ENCODE measurements at places on chromosomes 2 and 18.
A peak's percentile ranks its signal among the peaks of the same experiment; 100 is the strongest.

DNA sequence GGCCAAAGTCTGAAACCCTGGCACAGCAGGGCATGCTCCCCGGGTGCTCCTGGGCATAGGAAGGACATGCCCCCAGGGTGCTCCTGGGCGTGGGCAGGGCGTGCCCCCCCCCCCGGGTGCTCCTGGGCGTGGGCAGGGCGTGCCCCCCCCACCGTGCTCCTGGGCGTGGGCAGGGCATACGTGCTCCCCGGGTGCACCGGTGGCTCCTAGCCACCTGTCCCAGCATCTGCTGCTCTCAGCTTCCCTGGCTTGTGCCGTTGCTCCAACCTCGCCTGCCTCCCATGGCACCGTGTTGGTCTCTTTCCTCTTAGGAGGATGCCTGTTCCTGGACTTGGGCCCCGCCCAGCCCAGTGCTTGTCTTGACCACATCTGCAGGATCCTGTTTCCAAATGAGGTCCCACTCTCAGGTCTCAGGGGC, 95.6 kb upstream of the CTDP1 start:
- no peak for DNase-seq

DNA sequence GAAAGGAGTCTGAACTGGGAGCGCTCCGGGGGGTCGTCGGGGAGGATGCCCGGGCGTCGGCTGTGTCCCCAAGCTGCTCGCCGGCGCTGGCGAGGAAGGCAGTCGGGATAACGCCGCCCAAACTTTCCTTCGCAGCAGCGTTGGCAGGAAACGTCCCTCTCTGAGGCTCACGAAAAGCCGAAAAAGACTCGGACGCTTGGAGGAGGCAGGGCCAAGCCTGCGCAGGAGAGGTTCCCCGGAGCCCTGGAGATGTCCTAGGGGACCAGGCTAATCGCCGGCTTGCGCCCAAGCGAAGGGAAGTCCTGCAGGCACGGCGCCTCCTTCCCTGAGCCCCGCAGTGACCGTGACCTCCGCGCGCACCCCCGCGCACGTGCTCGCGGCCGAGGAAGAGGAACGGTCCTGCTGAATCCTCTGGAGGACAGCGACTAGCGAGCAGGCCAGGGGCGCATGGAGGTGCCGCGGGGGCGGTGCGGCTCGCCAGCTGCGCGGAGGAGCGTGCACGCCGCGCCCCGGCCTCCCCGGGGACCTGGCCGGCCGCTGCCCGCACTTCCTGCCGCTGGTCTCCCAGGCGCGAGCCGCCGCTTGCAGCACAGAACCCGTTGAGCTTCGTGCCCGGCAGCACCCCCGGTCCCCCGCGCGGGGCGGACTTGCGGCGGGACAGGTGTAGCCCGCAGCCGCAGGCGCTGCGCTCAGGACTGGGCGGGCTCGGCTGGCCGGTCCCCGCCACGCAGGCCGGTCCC, at the start of gene SH3RF3:
Gene SH3RF3, plus strand, starts transcription at position 590 of the 740 bp plus-strand sequence.
- DNase-seq: no peak

GRCh38 chr18:57002627-57003026, 144.3 kb upstream of the BOD1L2 start:
- DNase-seq: no peak

GRCh38 chr18:27558388-27559155, 373.5 kb upstream of the CHST9 start:
- DNase-seq: no peak

DNA sequence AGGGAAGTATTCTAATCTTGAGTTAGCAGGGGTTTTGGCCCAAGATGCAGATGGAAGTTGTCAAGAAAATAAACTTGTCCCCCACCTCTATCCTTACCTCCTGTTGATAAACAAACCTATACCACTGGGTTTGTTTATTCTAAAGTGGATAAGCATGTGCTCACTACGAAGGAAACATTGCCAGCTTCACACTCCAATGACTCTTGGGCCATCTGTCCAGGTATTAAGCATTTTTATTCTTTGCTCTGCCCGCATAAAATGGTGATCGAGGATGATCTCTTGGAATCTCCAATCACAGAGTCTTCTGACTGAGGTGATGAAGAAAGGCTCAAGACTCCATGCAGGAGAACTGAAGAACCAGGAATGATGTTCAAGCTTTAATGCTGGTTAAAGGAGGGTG, 1908.4 kb upstream of the PIK3C3 start:
- no peak for DNase-seq

- no peak for DNase-seq
Measured at GRCh38 chr2:208183526-208183925, 6.3 kb downstream of the C2orf80 start.

GRCh38 chr2:161400076-161400475, 16.0 kb upstream of the TBR1 start:
- DNase-seq: no peak

- no peak for DNase-seq
Measured at GRCh38 chr2:68121873-68122679, 35.6 kb upstream of the PNO1 start.

DNA sequence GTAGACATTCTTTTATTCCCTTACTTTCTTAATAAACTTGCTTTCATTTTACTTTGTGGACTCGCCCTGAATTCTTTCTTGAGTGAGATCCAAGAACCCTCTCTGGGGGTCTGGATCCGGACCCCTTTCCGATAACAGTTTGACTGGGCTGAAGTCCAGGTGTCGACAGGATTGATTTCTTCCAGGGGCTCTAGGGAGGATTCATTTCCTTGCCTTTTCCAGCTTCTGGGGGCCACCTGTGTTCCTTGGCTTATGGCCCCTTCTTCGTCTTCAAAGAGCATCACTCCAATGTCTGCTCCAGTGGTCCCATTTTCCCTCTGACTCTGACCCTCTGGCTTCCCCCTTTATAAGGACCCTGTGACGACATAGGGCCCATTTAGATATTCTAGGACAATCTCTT, 67.5 kb downstream of the COPS8 start:
- DNase-seq: no peak

GRCh38 chr2:204849892-204850291, 304.6 kb downstream of the PARD3B start:
- DNase-seq: no peak

- no peak for DNase-seq
Measured at GRCh38 chr2:149739171-149739882, 151.8 kb upstream of the MMADHC start.

GRCh38 chr2:71995067-71995665, 152.5 kb downstream of the CYP26B1 start:
- no peak for DNase-seq

DNA sequence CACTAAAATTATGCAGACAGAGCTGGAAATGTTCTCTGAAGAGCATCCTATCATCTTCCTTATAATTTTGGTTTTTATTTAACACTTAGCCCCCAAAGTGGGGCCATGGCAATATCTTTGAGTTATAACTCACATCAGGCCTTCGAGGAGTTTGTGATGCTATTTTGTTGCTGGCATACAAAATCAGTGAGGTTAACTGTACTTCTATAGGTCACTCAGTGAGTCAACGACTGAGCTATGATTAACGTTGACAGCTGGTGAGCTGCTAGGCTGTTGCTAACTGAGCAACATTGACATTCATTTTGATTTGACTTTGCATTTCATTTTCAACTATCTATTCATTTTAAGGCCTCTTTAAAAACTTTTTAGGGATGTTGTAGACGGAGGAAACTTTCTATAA, 50.0 kb downstream of the GPD2 start:
- no peak for DNase-seq

DNA sequence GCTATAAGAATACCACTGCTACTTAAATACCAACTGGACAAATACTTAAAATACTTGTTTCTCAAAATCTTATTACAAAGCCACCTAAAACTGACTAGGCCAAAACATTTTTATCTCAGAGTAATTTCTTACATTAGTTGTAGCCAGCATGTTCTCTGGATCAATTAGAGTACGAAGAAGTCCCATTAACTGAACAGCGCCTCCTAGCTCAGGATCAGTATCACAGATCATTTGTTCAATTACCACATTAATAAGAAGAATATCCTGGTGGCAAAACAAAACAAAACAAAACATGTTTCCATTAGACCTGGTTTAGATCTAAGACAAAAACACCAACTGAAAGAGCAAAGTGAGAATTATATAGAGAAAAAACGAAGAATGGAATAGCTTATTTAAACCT, 36.0 kb downstream of the PPP4R3B start:
- no peak for DNase-seq

- DNase-seq: no peak
Measured at GRCh38 chr2:152534460-152535135, 182.7 kb downstream of the PRPF40A start.

- no peak for DNase-seq
Measured at GRCh38 chr2:187956906-187957534, 334.7 kb upstream of the GULP1 start.

DNA sequence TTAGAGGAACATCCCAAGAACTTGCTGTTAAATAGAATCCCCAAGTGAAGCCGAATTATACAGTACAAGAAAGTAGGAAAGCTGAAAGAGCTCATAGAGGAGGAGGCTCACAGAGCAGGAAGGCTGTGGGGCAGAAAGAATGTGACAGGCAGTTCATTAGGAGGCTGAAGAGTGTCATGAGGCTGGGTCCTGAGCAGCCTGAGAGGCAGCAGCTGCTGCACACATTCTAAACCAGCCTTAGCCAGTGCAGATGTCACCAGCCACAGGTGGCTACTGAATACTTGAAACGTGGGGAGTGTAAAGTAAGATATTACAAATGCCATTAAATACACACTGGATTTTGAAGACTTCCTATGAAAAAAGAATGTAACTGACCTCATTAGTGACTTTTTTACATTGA, 490.2 kb upstream of the KLHL29 start:
- DNase-seq: no peak

DNA sequence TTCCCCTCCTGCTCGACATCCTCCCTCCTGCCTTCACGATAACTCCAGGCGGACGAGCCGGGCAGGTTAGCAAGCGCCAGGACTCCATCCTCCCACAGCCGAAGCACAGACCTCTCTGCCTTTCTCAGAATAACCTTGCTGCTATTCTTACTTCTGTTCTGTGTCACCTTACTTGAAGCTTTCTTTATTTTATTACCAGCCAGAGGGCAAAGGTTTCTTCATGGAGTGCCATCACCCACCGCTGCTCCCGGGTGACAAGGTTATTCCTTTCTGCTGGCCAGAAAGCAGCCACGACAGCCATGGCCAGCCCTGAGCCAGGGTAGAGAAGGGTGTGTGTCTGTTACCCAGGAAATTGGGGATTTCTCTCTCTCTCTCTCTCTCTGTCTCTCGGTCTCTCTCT, 227.1 kb downstream of the ANAPC1 start:
- no peak for DNase-seq

- no peak for DNase-seq
Measured at GRCh38 chr2:187390891-187391290, 57.2 kb downstream of the CALCRL start.

DNA sequence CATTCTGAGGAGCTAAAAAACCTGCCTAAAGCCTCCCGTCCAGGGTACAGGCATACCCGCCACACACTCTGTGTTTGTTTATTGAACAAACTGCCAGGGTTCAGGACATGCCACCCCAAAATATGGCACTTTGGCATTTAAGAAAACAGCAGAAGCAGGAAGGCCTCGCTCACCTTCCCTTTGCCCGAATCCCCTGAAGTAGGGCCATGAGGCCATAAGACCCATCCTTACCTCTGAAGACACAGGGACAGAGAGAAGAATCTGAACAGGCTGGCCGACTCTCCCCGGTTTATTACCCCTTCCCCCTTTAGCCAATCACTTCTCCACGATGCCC, 1.7 kb upstream of the NEURL3 start:
- DNase-seq: no peak

- no peak for DNase-seq
Measured at GRCh38 chr2:1865716-1866234, 121.5 kb upstream of the PXDN start.

- no peak for DNase-seq
Measured at GRCh38 chr18:51559198-51559901, 361.9 kb upstream of the MEX3C start.

DNA sequence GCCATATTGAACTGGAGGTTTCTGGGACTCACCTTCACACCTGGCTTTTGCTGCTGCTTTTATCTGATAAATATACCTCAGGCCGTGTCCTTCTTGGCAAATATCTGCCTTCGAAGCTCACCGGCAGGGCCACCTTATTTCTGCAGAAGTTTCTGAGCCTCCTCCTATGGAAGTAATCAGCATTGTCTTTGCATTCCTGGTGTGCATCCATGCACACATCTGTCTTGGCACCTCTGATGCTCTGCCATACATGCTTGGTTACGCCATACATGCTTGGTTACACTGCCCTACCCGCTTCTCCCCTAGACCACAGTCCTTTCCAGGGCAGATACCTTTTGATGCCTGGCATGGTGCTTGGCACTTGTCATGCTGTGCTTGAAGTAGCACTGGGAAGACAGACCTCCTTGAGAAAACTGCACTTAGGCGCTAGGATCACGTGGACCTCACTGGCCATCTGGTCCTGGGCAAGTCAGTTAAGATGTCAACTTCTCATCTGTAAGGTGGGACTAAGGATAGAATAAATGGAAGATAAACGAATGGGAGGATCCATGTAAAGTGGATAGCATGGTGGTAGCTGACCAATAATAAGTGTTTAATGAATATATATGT, 66.8 kb downstream of the ZNF236 start:
- DNase-seq: no peak

DNA sequence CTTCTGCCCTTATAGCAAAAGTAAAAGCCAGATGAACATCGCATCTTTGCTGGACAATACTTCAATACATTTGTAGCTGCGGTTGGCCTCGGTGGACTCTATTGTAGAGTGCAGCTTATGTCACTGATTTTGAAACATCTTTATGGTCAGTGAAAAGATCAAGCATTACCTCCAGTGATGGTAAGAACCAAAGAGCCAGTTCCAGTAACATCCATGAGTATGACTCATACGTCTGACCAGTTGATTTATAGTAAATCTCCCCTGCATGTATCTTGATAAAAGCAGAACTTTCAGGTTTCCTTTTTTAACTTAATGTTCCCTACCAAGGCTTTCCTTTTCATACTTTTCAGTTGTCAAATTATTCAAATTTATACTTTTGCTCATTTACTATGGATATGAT, 119.2 kb upstream of the HNRNPA3 start:
- DNase-seq: no peak

DNA sequence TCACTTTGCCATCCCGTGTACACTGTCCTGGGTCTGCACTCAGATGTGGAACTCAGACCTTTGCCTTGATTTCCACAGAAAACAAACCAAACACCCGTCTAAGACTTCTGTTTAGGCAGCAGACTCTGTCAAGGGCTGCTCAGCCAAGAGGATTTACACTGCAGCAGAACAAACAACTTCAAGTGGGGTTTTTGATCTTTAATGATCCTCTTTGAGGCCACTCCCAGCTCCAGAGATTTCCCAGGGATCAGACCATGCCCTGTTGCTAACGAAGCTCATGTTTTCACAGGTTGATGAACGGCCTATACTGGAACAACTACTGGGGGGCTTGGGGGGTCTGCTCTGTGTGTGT, 52.5 kb upstream of the LGALSL start:
- DNase-seq: peak; percentile 70

- DNase-seq: no peak
Measured at GRCh38 chr2:231752061-231752460, 29.0 kb downstream of the PDE6D start.

- no peak for DNase-seq
Measured at GRCh38 chr2:189364607-189365006, 76.7 kb upstream of the WDR75 start.

- no peak for DNase-seq
Measured at GRCh38 chr18:55998071-55998522, 410.1 kb upstream of the TCF4 start.

GRCh38 chr2:233862261-233862768, 5.9 kb downstream of the MSL3B start:
- no peak for DNase-seq

Measured in NCI-H187 treated with DMSO at 0.1 percent for 48 hours (cell line).